ENCODE measurements at places on chromosomes 16 and 17. TPM values are rescaled to one million over a fixed set of nuclear protein-coding genes. Genes with fewer than 3 reads are reported as not detected.

Gene PPP1R27
- total RNA-seq = not detected

Gene TNP2
- not detected for total RNA-seq

Gene FN3K
- 2.0 TPM for total RNA-seq

Gene ZNF423
- total RNA-seq = not detected

Gene TMIGD1
- total RNA-seq = not detected

Gene TVP23A
- total RNA-seq = not detected

Gene TRPV2
- 114 TPM for total RNA-seq

Gene MYH11
- total RNA-seq = 0.04 TPM

Gene ENO3
- 44.9 TPM for total RNA-seq

Gene TEKT5
- total RNA-seq = not detected

Gene SLFN5
- total RNA-seq = 199 TPM

All from activated CD4-positive, alpha-beta T cell treated with anti-CD3 and anti-CD28 coated beads, Interleukin-2, amount 10 ng/mL, durations not matched to agents 7 days and 5 days (primary cell).